NCI-H1694 (cell line): ENCODE measurements at places on chromosomes 13 and 19.

DNA sequence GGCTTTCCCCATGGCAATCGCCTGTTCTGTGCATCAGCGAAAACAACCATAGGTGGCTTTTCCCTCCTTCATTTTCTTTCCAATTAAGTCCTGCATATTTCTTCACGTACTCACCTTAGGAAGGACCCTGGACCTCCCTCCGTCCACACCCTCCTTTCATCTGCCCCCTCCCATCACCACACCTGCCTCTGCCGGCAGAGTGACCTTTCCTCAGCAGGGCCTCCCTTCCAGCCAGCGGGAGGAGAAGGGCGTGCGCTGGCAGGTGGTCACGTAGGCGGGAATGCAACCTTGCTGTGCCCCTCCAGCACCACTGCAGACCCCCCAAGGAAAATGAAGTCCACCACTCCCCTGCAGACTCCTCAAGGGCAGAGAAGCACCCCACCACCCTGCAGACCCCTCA lies 61.1 kb downstream of the GSX1 start:
- no peak for DNase-seq

- no peak for DNase-seq
Measured at GRCh38 chr19:49347835-49348234, 12.6 kb downstream of the CD37 start.

- no peak for DNase-seq
Measured at GRCh38 chr13:23268441-23268840, 87.7 kb downstream of the SGCG start.

GRCh38 chr13:44386913-44387556 lies 13.4 kb downstream of the SERP2 start:
- no peak for DNase-seq

DNA sequence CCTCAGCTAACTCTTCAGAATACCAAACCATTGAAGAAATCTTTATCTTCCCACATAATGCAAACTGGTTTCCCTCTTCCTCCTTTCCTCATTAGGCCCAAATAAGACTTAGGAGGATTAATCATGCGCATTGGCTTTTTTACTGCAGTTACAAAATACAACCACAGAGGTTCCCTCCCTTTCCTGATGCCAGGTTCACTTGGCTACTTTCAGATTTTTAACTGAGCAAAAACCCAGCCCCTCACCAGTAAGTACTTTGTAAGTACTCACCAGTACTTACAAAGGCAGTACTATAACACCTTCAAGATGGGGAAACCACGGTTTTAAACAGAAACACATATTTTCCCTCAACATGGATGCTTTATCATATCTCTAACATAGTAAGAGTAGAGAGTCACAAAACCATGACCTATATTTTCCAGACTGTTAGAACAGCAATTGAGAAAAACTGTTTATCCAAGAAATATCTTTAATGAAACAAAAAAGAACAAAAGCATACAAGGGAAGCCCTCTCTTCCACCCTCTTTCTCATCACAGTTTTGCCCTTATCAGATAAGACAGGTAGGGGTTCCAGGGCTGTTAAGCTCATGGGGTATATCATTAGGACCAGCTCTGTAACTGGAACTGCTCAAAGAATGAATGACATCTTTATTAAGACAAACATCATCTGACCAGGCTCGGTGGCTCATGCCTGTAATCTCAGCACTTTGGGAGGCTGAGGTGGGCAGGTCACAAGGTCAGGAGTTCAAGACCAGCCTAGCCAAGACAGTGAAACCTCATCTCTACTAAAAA lies 12.7 kb downstream of the FOXO1 start:
- DNase-seq = no peak

DNA sequence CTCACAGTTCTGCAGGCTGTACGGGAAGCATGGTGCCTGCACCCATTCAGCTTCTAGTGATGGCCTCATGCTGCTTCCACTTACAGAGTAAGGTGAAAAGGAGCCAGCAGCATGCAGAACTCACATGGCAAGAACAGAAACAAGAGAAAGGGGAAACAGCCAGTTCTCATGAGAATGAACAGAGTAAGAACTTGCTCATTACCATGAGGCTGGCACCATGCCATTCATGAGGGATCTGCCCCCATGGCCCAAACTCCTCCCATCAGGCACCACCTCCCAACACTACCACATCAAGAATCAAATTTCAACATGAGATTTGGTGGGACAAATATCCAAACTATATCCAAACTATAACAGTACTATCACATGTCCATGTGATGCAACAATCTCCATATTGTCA lies 72.1 kb downstream of the KATNAL1 start:
- DNase-seq = no peak

- DNase-seq = no peak
Measured at GRCh38 chr13:32471187-32471922, 43.4 kb upstream of the N4BP2L1 start.

GRCh38 chr13:114237415-114238112 lies 2.9 kb downstream of the CDC16 start:
- DNase-seq = no peak

GRCh38 chr13:95494082-95494681 lies 58.3 kb upstream of the CLDN10 start:
- peak; percentile 73 for DNase-seq

DNA sequence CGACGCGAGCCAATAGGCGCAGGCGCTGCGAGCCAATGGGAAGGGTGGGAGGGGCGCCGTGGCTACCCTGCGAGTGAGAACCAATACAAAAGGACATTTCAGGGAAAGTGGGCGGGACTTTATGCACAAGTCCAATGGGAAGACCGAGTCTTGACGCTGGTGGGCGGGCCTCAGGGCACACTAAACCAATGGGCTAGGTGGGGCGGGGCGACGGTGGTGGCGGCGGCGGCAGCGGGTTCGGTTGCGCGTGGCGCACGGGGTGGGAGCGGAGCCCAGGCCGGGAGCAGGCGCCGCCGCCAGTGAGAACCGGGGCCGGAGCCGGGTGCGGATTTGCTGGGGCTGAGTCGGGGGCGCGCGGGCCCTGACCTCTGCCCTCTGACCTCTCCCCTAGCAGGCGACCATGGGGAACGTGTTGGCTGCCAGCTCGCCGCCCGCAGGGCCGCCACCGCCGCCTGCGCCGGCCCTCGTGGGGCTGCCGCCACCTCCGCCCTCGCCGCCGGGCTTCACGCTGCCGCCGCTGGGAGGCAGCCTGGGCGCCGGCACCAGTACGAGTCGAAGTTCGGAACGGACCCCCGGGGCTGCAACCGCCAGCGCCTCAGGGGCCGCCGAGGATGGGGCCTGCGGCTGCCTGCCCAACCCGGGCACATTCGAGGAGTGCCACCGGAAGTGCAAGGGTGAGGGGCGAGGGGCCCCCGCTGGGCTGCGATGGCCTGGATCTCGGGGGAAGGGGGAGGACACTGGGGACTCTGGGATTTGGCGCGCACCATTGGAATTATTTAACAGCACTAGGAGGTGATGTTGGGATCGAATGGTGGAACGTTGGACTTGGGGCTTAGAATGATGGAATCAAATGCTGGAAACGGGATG lies at the start of gene TOMM40:
TOMM40 (plus strand) TSS at position 239 of the 867 bp plus-strand sequence; CDS start at position 401, 162 bp downstream.
- peak; percentile 100 for DNase-seq
